ENCODE measurements at places on chromosomes 2 and 18.

DNA sequence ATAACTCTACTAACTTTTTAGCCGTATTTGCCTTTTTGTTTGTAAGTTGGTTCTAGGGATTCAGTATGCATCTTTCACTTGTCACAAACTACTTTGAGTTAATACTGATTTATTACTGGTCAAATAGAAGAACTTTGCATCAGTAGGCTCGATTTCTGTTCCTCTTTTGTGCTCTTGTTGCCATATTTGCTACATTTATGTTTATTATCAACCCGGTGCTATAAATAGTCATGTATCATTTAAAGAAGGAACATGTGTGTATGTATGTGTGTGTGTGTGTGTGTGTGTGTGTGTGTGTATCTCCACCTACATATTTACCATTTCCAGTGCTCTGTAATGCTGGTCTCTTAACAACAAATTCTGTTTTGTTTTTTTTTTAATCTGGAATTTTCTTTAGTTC, 79.6 kb upstream of the B3GNT7 start:
- DNase-seq, result no peak

DNA sequence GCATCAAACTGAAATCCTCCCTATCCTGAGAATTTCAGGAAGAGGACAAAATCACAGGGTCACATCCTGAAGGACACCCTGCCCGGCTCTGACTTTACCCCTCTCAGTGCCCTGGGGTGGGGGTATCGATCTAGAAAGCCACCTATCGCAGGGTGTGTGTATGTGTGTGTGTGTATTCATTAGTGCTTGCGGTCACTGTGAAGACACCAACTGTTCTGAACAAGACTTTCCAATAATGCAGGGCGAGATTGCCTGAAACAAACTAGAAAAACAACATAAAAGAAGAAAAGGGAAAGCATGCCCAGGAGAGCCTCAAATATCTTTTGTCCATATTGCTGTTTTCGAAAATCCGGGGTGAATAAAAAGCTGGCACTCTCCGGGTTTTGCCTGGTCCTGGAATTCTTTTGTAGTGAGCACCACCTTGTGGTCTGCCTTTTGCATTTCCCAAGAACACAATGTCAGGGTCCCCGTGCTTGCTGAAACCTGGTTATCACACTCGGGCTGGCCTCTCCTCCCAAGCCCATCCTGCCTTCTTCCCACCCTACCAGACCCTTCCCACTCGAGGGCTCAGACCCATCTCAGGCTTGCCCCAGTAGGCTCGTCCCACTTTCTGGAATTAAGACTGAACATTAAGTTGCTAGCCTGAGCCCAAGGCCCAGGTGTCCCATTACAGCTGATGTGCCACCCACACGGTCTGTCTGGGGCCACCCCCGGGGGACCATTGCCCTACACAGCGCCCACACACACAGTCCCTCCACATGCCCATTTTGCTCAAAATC, 25.0 kb upstream of the COPS8 start:
- peak; percentile 48 for DNase-seq

DNA sequence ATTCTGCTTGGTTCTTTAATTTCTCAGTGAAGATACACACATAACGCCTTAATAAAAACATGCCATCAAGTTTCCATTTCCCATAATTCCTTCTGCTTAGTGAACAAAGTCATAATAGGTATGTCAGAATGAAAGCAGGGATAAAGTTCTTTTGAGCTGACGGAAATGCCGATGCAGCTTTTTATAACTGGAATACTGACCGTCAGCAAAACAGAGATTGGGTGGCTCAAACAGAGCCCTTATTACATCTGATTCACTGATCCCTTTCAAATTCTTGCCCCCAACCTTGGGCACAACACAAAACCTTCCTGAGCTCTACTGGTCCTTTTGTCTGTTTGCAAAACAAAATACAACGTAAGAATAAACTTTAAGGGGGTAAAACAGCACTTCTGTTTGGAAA, 140.4 kb downstream of the CDH2 start:
- DNase-seq, result no peak

- no peak for DNase-seq
These were observed 16.4 kb upstream of the ST3GAL5 start for GRCh38 chr2:85905187-85905666.

DNA sequence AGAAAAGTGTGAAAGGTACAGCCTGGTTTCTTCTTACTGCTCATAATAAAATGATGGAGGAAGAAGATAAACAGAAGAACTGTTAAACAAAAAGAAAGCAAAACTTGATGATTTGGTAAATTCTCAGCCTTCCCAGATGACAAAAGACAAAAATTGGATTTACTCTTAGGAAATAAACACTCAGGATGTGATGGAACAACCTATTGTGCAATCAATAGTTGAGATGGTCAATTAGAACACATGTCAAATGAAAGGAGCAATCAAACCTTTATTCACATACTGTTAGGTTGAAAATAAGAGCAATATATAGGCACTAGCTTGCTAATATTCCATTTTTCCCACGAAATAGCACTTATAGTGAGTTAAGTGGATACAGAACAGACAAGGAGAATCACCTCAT, 1174.0 kb upstream of the SLC39A10 start:
- no peak for DNase-seq
